ENCODE measurements at places on chromosomes 5 and 9.

GRCh38 chr5:42301349-42301748 is 121.9 kb upstream of the GHR start:
- no peak for DNase-seq

GRCh38 chr5:39732166-39732565 is 307.4 kb upstream of the DAB2 start:
- no peak for DNase-seq

GRCh38 chr5:157252711-157253465 is 13.0 kb upstream of the CYFIP2 start:
- DNase-seq = peak; percentile 51

DNA sequence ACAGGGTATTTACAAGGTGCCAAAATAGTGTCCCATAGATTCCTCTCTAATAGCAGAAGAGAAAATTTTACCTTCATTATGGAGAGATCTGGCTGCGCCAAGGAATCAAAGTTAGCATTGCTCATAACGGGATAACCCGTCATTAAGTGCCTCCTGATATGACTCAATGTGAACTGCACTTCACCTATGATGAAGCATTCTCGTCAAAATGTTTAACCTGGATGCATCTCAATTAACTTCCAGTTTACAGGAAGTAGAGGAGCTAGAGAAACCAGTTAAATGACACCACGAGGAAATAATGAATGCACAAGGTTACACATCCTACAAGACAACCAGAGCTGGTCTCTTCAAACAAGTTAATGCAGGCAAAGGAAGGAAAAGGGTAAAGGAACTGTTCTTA is 17.2 kb downstream of the FBXW11 start:
- peak; percentile 58 for DNase-seq

DNA sequence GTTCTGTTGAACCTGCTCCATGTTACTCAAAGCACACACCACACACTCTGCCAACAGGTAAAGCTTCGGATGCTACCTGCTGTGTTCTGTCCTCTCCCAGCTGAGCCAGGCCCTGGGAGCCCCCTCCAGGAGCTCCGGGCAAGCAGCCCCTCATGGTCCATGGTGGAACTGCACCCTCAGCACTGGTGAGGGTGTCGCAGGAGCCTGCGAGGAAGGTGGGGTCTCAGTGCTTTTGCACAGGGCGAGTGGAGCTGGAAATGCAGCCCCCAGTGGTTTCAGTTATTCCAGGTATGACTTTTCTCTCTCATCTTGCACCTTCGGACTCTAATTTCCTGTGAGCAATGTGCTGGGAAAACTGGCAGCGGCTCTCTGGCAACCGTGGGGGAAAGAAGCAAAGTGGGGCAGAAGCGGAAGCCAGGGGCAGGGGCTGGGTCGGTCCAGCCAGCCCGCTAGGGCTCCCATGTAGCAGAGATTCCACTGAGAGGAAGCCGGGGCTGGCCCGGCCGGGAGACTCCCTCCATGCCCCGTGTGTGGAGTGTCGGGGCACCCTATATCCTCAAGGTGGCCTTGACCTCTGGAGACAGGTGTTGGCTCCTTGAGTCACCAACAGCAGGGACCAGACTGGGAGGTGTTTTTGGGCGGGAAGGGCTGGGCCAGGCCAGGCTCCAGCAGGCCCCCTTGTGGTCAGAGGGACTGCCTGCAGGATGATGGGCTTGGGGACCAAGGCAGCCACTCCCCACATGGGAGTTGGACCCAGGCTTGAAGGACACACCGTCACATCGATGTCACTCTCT is 75.6 kb upstream of the PRSS3 start:
- DNase-seq = peak; percentile 70

GRCh38 chr5:133824661-133825254 is 143.7 kb downstream of the C5orf15 start:
- no peak for DNase-seq

DNA sequence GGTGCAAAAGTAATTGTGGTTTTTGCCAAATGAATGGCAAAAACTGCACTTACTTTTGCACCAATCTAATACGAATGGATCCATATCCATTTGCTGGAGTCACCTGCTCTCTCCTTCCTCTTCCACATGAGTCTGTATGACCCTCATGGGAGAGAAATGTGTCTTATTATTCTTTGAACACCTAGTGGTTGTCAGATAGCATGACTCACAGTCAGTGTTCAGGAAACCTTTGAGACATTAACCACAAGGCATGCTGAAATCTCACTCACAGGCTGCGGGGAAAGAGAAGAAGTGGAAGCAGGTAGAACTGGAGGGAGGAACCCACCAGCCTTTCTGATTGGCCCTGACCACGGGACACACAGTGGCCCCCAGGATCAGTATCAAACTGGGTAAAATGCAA is 222.8 kb upstream of the KLF4 start:
- no peak for DNase-seq
